ENCODE measurements at places on chromosomes 16 and 17. TPM values are rescaled to one million over a fixed set of nuclear protein-coding genes. Genes with fewer than 3 reads are reported as not detected.

- no peak for DNase-seq
Measured at GRCh38 chr16:14377326-14377725, 252.7 kb downstream of the PARN start.

The FTSJ3 gene
- total RNA-seq = 62.1 TPM

The VASN gene
- total RNA-seq = 9.1 TPM

DNA sequence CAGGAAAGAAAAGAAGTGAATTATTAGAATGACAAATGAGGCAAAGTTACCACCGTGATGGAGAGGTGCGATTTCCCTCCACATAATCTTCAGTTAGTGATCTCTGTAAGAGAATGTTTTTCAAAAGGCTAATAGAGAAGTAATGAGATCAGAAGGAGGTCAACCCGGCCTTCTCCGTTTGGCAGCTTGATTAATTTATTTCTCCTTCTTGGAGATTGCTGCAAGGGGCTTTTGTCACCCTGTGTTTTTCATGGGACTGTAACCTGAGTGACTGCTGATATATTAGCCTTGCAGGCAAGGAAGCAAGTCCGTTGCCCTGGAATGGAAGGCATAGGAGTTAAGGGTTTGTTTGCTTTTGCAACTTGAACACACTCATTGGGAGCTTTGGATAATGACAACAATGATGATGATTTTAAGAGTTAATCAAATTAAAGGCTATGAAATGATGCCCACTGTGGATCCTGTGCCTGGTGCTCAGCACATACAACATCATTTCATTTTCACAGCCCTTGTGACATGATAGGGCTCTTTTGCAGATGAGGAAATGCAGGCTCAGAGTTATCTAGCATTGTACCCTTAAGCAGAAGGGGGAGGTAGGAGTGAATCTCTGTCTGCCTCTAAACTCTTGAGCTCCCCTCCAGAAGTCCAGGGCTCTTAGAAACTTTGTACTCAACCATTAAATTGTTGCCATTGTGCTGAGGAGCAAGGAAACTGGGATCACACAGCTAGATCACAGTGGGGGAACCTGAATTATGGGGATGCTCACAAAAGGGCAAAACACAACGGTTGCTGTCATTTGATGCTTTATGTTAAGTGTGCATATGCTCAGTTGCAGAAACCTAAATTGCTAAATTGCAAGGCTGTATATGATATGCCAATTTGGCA is 226.3 kb downstream of the WWOX start:
- DNase-seq = no peak

DNA sequence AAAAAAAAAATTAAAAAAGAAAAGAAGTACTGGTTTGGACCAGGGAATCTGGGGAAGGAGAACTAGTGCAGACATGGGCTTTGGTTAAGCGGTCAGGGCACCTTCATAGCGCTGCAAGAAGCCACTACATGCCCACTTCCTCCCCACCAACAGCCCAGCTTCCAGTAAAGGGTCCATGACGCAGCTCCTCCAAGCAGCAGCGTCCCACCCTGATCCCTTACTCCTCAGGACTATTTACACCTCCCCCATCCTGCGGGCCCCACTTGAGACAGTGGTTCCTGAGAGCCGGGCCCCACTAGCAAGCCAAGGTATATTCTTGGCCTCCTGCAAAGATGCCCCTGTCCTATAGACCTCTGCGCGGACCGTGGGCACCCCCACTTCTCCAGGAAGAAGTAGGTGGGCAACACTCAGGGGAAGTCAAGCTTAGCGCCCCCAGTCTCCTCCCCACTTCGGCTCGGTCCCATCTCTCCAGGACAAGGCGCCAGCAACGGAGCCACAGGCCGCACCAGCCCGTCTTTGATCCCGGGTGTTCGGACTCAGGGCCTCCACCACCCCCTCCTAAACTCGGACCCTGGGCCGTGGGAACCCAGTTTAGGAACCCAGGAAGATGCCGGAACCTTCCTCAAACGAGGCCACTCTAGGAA is 913 bp upstream of the PRR14 start:
- no peak for DNase-seq

The LPO gene
- 0.50 TPM for total RNA-seq

DNA sequence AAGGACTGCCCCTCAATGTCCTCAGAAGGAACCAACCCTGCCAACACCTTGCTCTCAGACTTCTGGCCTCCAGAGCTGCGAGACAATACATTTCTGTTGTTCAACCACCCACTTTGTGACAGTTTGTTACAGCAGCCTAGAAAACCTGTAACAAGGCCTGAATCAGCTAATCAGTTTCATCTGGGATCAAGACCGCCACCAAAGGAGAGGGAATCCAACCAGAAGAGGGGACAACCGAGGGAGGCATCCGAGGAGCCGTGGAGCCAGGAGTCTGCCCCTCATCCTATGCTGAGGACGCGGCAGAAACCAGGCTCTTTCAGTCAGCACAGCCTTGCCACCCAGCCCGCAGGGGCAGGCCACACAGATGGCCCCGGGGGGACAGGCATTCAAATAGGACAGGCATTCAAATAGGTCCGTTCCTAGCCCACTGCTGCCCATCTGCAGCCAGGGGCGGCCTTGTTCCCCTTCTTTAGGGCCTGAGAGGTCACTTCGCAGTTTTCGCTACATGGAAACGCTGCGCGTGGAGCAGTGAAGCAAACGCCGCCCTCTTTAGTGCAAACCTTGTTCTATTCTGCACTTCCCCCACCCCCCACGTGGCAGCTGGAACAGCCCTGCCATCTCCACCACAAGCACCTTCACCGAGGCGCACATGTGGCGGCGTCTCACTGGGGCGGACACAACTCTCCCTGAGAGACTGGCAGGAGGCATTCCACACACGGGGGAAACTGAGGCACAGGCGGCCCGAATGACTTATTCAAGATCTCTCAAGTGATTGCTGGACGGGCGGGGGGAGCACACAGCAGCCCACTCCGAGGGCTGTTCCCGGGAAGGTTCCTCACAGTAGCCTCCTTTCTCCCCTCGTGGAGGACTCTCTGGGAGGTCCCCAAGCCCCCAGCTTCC is 26.7 kb downstream of the FA2H start:
- no peak for DNase-seq

- no peak for DNase-seq
Measured at GRCh38 chr17:56213031-56213430, 59.8 kb downstream of the ANKFN1 start.

The TMEM92 gene
- 10.3 TPM for total RNA-seq

- DNase-seq = peak; percentile 75
Measured at GRCh38 chr16:54289242-54289944, 2.8 kb upstream of the IRX3 start.

DNA sequence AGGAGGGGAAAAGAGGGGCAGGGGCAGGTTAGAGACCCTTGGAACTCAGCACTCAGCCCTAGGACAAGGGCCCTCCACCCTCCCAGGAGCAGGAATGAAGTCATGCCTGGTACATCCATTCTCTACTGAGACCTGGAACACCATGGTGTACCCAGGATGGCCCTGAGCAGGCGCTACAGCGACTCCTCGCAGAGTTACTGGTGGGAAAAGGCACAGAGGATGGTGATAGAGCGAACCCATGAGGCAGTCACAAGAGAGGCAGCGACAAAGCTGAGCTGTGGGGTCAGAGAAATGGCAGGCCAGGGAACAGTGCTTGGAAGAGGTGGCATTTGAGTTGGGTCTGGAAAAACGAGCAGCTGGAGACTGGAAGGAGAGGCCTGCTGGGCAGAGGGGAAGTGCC is 37.5 kb downstream of the SRCIN1 start:
- DNase-seq = peak; percentile 52

- no peak for DNase-seq
Measured at GRCh38 chr16:26987597-26988010, 79.1 kb upstream of the C16orf82 start.

The NXN gene
- 96.8 TPM for total RNA-seq

DNA sequence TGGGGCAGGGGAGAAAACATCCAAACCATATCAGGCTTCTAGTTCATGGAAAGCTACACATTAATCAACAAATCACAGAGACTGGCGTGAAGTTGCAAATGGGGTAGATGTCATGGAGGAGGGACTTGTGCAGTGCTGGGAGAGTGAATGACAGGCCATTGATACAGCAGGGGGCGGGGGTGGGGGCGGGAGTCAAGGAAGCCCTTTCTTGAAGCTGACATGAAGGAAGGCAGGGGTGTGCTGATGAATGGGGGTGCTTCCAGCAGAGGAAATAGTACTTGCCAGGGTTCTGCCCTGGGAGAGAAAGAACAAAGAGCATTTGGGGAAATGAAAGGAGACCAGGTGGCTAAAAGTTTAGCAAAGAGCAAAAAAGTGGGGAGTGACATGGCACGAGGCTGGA is 269.9 kb downstream of the SHISA9 start:
- no peak for DNase-seq

GRCh38 chr17:4908301-4908700 is 5.4 kb upstream of the CHRNE start:
- DNase-seq = peak; percentile 50

GRCh38 chr17:75819116-75819515 is 25.1 kb downstream of the UNC13D start:
- no peak for DNase-seq

- no peak for DNase-seq
Measured at GRCh38 chr17:20009052-20009301, 182 bp upstream of the SPECC1 start.

The ST6GALNAC2 gene
- not detected for total RNA-seq

DNA sequence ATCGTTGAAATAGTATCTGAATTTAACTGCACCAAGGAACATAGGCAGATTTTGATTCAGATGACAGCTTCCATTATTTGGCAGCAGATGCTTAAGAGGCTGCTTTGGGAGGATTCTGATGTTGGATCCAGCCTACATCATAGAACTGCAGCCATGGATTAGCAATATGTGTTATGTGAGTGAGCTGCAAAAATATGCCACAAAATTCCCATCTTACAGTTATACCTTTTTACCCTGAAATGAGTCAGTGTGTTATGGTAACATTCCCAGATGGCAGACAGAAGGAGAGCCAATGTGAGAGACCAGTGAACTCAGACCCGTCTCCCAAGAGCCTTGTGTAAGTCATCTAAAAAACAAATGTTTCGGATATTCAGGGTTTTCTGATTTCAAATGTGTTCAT is 206.1 kb downstream of the CDH13 start:
- no peak for DNase-seq

The ZNF500 gene
- 19.9 TPM for total RNA-seq

Data from WTC11 (cell line).